Nucleus accumbens (tissue), 56 donors: ENCODE measurements at places on chromosomes 5 and 9.

DNA sequence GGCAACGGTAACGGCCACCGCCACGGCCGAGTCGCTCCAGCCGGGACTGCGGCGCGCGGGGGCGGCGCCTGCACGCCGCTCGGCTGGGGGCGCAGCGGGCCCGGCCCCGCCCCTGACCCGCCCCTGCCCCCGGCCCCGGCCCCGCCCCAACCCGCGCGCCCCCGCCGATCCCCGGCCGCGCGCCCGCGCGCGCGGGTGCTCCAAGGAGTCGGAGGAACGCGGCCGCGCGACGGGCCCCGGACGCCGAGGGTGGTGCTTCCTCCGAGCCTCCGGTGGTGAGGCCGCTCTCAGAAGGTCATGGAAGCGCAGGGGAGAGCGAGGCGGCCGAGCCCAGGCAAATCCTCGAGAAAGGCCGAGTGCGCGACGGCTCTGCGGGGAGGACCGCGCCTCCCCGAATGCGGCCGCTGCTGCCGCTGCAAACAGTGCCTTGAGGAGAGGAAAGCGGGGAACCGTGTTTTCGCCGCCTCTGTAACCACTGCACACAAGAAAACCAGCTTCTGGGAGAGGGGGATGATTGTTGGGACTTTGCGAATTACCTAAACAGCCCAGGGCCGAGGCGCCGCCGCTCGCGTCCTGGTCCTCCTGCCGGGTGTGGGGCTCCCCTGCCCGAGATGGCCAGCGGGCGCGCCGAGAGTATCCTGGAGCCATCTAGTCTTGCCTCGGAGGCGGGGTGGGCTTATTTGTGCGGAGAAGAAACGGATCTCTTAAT is at the start of gene LIFR:
Gene LIFR, minus strand, starts transcription at position 48 of the 709 bp plus-strand sequence. CDS start 25,999 bp downstream, outside the sequence.
- DNase-seq: peak; percentile 81

GRCh38 chr5:51488803-51489642 is 105.8 kb downstream of the ISL1 start:
- no peak for DNase-seq

DNA sequence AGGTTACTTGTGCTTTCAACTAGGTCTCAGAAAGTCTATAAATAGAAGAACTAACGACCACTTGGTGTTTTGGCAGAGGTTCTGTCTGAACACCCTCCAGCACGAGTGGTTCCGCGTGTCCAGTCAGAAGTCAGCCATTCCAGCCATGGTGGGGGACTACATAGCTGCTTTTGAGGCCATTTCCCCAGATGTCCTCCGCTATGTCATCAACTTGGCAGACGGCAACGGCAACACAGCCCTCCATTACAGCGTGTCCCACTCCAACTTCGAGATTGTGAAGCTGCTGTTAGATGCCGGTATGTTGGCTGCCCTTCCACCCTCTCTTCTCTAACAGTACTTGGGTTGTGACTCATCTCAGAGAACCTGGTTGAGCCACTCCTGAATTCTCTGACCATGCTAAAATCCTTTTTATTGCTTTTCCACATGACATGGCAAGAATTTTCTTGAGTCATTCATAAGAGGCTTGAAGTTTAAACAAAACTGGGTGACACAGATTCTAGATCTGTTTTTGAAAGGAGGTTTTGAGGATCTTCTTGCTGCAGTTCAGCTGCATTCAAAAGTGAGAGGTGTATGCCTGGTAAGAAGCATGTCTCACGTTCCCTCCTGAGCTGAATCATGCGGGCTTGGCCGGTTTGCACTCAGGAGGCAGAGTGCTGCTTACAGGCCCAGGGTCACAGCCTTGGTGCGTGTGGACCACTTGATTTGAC is 103.1 kb upstream of the DMRT1 start:
- peak; percentile 8 for DNase-seq

DNA sequence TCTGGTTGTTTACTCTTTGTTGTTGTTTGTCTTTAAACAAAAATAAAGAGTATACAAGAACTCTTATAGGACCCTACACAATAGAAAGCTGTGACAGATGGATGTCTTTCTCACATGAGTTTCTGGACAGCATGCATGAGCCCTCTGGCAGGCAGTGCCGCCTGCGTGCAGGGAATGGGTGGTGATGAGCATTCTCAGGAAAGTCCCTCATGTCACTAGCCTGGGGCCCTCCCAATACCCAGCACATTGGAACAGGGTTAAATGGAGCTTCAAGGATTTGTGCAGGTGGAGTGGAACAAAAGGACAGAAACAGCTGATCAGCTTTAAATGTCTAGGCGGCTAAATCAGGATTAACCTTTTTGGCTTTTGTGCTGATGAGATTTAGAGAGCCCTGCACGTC is 181.0 kb upstream of the CD180 start:
- DNase-seq: no peak

- no peak for DNase-seq
These were observed 16.5 kb downstream of the RICTOR start for GRCh38 chr5:39057734-39058133.

GRCh38 chr5:149702934-149703646 is 27.0 kb upstream of the PPARGC1B start:
- no peak for DNase-seq

DNA sequence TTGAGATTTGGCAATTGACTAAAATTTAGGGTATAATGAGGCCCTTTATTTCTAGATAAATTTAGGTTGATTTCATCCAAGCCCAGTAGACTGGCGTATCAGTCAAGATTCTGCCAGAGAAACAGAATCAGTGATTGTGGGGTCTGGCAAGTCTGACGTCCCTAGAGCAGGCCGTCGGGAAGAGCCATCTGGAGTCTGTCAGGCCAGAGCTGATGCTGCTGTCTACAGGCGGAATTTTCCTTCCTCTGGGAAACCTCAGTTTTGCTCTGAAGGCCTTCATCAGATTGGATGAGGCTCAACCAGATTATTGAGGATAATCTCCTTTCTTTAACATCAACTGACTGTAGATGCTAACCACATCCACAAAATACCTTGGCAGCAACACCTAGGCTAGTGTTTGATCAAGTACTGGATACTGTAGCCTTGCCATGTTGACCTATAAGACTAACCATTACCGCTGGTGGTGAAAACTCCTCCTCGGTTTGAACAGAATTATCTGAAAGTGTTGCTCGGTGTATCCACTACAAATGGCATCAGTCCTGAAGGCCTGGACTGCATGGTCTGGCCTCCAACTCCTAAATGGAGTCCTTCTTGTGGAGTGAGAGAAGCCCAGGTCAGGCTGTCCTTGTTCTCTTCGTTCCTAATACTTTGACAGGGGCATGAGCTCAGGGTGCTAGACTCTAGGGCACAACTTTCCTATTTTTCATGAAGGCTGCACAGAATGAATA is 83.2 kb upstream of the ANKH start:
- DNase-seq: no peak

- no peak for DNase-seq
These were observed 59.0 kb downstream of the IARS1 start for GRCh38 chr9:92234514-92234913.

GRCh38 chr9:106830527-106831150 is 32.3 kb upstream of the ZNF462 start:
- DNase-seq: no peak

DNA sequence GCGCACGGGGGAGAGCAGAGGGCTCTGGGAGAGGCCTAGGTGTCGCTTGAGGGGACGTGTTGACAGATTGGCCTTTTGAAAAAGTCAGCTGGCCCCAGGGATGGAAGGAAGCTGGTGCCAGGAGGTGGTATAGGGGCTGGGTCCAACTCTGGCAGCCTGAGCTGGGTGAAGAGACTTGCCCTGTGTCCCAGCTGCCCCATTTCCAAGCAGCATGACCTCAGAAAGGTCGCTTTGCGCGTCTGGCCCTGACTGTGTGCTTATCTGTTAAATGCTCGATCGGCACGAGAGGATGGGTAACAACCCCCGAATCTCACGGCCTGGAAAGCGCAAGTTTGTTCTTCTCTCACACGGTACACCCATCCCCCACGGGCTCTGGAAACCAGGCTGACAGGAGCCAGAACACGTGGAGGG is 31.2 kb upstream of the LAMC3 start:
- DNase-seq: no peak
